Activated naive CD8-positive, alpha-beta T cell treated with anti-CD3 and anti-CD28 coated beads, Interleukin-2, amount 10 ng/mL, durations not matched to agents 7 days and 5 days (primary cell): ENCODE measurements at places on chromosomes 7 and 10.

GRCh38 chr7:85471740-85472139, 284.9 kb upstream of the SEMA3D start:
- no peak for DNase-seq

GRCh38 chr7:124908259-124908658, 21.4 kb downstream of the POT1 start:
- DNase-seq = no peak

DNA sequence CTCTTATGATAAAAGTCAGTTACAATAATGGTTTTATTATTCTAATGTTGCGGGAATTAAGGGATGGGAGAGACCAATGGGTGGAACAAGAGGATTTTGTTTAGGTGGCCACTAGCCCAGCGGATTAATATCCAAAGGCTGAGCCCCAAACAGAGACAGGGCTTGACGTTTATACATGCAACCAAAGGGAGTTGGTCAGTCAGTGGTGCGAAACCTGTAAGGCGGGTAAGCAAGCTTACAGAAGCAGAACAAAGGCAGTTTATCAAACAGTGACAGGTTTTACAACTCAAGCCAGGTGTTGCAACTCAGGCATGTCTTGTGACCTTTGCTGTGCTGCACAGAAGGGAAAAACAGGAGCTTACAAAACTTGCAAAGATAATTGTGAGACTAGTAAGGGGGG, 622.9 kb upstream of the MBL2 start:
- no peak for DNase-seq

DNA sequence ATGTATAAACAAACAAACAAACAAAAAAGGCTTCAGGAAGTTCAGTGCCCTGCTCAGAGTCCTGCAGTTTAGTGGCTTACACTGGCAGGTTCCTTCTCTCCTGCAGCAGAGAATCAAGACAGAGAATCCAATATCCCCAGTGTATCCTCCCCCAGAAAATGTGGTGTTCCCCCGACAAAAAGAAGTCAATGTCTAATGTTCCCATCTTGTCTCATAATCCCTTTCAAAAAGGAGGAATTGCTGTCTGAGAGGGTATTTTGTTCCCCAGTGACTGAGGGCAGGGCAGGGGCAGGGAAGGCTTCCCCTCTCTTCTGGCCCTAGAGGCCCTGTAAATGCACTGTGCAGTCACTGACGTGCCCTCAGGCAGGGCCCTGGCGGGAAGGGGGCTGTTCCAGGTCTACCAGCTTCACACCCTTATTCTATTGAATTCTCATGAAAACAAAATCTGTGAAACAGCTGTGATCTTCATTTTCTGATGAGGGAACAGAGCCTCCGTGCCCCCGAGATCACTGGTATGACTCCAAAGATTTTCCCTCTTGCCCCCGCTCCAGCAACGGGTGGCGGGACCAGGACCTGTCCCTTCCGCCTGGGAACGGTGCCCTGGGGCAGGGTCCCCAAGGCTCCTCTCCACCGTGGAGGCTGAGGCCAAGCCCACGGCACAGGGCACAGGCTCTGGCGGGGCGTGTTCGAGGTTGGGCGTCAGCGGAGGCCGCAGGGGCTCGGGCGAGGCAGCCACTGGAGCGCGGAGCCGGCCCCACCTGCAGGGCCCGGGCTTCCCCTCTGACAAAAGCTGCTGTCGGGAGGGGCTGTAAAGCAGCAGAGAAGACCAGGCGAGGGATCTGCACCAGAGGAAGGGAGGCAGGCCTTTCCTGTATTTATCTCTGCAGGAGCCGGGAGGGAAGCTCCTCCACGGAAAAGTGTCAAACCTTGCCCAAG, 13.4 kb upstream of the WDFY4 start:
- no peak for DNase-seq

- no peak for DNase-seq
These were observed 9.7 kb upstream of the TNKS2 start for GRCh38 chr10:91788527-91788926.

DNA sequence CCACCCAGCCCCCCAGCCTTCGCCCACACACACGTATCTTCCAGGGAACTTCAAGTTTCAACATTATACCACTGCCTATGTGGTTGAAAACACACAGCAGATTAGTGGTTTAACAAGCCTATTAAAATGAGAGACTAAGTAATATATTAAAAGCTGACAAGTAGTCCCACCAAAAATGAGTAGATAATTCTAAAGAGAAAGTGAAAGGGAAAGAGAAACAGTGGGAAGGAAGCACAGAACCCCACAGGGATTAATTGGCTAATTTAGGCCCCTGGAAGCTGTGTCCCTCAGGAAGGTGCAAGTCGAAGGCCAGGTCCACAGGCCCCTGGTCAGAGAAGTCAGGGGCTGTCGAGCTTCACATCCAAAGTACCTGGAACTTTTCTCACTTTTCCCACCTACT, 210.5 kb upstream of the YAE1 start:
- DNase-seq = no peak

GRCh38 chr7:105786520-105787470, 89.6 kb downstream of the ATXN7L1 start:
- no peak for DNase-seq

DNA sequence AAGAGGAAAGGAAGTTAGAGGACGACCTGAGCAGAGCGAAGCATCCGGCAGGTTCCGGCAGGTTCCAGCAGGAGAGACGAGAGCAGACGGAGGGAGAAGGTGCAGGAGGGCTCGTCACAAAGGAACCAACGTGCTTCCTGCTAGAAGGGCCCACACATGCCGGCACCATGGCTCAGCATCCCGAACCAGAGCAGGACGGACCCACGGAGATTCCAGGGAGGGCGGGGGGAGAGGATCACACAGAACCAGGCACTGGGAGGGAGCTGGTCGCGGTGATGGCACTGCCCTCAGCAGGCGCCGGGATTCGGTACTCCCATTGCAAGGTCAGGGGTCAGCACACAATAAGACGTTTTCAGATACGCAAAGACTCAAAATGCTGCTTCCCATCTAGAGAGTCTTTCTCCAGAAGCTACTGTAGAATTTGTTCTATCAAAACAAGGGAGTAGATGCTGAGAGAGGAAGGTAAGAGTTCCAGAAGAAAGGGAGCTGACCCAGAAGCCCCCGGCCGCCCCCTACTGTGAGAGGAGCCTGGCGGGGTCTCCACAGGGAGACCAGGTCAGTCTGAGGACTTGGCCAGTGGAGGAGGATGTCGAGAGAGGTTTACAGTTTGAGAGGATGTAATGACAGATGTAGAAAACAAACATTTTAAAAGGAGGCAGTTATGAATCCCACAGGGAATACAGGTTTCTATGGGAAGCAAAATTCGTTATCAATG, 23.6 kb upstream of the PWWP2B start:
- DNase-seq = peak; percentile 22

- DNase-seq = no peak
These were observed 365.8 kb downstream of the BBS9 start for GRCh38 chr7:33495207-33495606.

DNA sequence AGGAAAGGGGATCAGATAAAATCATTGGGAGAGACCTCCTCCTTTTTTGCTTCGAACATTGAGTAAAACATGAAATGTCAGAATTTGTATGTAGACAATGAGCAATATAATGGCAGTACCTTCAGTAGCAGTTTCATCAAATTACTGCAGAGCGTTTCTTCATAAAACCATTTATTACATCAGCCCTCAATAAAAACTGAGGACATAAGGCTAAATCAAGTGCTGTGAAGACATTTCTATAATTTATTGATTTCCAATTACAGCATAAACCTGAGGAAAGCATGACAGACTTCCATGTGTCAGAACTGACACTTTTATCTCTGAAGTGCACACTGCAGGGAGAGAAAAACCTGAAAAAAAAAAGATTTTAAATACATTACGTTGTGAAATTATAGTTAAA, 172.6 kb upstream of the ZNF804B start:
- no peak for DNase-seq

DNA sequence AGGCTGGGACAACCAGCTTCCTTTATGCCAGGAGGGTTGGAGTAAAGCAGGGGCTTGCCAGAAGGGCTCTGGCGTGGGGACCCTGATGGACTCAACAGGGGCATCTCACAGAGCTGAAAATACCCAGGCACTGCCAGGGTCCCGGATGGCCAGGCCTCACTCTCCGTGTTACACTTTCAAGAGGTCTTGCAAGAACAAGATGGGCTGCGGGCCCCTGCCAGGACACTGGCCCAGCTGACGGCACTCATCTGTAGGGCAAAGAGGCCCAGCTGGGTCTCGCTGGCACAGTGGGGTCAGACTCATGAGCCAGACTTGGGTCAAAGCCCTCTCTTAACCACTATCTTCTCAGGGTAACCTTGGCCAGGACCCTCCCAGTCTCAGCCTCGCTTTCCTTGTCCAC, 90.9 kb downstream of the FAM53B start:
- DNase-seq = no peak

GRCh38 chr7:117612637-117613036, 132.8 kb downstream of the CFTR start:
- no peak for DNase-seq

GRCh38 chr10:97713826-97714400, 383 bp downstream of the MARVELD1 start:
- peak; percentile 71 for DNase-seq

DNA sequence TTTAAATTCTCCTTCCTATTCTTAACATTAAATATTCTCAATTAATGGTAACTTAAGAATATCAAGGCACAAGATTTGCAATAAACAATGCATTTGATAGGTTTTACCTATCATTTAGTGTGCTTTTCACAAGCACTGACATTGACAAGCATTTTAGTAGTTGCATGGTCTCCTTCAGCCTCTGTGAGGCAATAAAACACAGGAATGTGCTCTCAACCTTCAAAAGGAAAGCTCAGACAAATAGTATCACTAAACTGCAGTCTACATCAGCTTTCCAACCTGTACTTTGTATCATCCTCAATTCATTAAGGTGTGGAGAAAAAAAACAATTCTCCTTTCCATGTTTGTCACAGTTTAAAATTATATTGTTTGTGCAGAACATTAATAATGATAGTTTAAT, 51.1 kb upstream of the TSPAN13 start:
- no peak for DNase-seq

GRCh38 chr10:97651773-97652172, 11.3 kb downstream of the PI4K2A start:
- DNase-seq = no peak

DNA sequence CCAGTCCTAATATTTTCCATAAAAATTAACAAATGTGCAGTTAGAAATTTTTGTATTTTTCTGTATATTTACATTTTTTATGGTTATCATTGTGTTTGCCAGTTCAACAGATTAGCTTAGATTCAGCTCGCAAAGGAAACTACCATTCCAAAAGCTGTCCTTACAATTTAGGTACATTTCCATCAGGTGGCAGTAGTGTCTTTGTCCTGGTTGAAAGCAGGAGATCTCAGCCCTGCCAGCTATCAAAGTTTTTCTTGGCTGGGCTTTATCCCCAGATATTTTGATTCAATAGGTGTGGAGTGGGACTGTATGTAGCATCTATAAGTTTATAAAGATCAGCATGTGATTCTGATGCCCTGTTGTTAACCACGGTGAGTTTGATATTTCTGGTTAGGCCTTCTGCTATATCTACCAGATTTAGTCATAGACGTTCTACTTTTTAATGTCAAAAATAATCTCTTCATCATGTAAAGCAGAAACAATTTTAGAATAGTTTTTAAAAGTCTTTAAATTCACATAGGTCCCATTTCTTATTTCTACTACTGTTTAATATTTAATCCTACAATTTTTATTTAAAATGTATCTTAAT, 15.5 kb upstream of the ICA1 start:
- no peak for DNase-seq

DNA sequence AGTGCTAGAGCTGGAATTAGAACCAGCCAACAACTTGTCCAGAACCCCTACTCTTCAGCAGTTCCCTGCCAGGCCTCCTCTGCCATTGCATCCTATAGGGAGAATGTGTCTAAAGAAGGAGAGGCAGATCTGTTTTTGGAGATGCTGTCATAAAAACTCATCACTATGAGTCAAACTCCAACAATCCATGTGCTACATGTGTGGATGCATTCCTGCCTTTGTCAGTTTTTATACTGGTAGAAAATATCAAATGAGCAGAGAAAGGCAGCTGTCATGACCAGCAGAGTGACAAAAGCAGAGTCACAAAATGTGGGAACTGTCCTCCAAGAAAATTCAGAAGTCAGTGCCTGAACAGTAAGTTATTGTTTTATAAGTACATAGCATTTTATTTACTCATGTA, 93.0 kb downstream of the ABLIM1 start:
- no peak for DNase-seq

- no peak for DNase-seq
These were observed 143.4 kb downstream of the TCF7L2 start for GRCh38 chr10:113093188-113094113.
